Activated naive CD4-positive, alpha-beta T cell treated with anti-CD3 and anti-CD28 coated beads, Interleukin-2, amount 50 U/mL, for 16 hours (primary cell): ENCODE measurements at places on chromosomes 12 and 14.

GRCh38 chr14:66426451-66426850 lies 59.7 kb upstream of the CCDC196 start:
- no peak for DNase-seq

DNA sequence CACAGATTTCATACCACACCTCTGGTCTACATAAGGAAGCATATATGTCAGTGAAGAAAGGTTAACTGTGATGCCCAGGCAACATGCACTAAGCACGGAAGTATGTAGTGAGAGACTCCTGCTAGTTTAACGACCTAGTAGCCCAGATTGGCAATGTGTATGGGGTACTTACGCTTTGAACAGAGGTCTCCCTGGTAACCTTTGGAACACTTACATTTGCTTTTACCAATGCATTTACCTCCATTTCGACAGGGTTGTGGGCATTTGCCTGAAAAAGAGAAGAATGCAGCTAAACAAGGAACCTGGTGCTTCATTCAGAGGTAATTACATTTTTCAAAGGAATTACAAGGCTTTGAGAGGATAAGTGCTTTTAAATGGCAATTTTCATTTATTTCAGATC lies 65.2 kb downstream of the WIF1 start:
- no peak for DNase-seq

GRCh38 chr12:132153501-132154340 lies 9.5 kb downstream of the NOC4L start:
- DNase-seq, result peak; percentile 76

- peak; percentile 37 for DNase-seq
Observed at GRCh38 chr12:6167327-6168280, 32.6 kb upstream of the CD9 start.

DNA sequence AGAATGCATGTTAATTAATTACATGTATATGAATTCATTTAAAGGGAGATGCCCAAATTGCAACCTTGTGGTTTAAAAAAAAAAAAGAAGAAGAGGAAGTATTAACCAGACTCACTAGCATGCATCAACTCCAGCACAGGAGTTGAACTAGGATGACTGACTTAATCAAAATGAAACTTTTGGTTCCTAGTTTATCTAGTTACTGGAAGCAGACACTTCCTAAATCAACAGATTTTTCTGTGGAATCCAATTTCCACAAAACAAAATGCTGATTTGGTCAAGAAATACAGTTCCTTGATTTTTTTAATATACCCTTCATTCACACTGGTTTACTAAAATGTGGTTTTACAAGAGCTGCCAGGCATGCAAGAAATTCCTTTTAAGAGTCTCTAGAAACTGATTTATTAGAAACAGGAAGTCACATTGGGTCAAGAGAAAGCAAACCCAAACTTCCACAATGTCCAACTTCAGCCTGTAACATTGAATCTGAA lies 41.6 kb downstream of the ITPR2 start:
- DNase-seq, result no peak

GRCh38 chr12:47111392-47111778 lies 31.6 kb upstream of the AMIGO2 start:
- DNase-seq, result no peak

DNA sequence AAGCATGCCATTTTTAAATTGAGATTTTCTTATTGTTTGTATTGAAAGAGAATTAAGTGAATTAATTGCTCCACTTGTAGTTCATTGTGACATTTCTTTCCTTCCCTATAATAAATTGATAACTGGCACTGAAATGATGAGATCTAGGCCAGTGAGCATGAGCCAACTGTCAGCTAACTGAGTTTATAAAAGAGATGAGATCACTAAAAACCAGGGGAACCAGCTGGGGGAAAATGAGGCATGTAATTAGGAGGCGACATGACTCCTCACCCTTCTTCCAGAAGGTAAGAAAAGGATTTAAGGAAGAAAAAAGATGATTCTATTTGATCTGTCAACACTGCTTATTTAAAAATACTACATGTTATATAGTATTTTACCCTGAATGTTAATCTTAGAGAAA lies 104.5 kb upstream of the DNM1L start:
- DNase-seq, result no peak

DNA sequence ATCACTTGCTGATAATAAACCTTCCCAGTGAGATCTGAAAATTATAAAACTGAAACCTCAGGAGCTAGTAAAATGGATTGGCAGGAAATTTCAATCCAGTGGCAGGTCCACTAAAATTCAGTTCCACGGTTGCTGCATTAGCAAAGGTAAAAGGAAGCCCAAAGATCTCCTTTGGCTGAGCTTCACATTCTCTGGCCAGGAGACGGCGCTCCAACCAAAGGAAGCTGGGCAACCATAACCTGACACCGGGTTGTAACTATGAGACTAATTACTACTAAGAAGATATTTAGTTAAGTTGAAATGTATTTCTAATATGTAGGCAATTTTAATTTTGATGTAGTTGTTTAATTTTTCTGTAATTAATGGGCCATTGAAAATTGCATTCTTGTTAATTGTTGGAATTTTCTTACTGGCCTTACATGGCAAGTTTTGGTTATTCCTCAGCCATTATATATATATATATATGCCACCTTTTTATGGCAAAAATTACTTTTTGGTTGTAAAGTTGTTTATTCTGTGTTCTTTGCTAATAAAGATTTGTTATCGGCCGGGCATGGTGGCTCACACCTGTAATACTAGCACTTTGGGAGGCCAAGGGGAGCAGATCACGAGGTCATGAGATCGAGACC lies 17.0 kb downstream of the OR8S1 start:
- DNase-seq, result peak; percentile 60

DNA sequence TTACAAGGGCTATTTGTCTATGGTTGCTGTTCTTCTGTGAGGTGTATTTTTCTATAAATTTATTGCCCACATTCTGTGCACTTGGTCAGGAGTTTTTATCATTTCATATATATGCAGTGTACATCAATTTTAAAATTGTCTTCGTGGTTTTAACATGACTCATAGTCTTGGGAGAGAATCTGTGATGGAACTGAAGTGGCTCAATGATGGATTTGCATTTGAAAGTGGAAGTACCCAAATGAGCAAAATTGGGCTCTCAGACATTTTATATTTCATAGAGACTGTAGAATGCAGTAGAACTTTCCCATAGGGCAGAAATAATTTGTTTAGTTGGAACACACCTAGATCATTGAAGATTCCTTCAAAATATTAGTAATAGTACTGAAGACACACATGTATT lies 1.9 kb upstream of the SCFD1 start:
- DNase-seq, result no peak
